ENCODE measurements at places on chromosomes 1 and 21.
A peak's percentile ranks its signal among the peaks of the same experiment; 100 is the strongest.

GRCh38 chr1:33338440-33339211 lies 17.7 kb upstream of the A3GALT2 start:
- no peak for DNase-seq

DNA sequence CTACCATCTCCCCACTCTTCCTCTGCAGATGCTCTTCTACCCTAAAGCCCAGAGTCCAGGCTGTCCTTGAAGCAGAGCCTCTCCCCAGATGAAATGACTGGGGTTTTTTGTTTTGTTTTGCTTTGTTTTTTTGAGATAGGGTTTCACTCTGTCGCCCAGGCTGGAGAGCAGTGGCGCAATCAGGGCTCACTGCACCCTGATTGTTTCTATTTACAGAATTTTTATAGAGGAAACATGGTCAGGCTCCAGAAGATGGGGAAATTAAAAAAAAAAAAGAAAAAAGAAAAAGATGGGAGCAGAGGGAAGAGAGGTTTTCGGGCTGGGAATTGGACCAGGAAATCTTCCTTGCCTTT lies 43.7 kb upstream of the ZNF281 start:
- DNase-seq = no peak

DNA sequence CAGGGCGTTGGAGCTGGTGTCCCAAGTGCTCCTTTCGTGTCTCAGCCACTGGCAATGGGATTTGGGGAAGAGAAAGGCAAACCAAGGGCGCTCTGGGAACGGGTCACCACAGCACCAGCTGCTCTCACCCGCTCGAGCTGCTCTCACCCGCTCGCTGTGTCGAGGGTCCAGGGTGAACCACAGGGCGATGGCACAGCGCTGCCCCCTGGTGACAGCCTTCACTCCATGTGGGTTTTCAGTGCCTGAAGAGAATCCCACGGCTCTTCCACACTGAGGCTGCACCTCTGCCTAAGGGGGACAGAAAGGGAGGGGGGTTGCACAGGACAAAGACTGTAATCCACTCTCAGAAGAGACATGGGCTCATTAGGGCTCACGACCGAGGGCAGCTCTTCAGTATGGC lies 7.1 kb upstream of the CLDN19 start:
- peak; percentile 14 for DNase-seq

- no peak for DNase-seq
Observed at GRCh38 chr1:65189576-65190115, 41.6 kb downstream of the AK4 start.

DNA sequence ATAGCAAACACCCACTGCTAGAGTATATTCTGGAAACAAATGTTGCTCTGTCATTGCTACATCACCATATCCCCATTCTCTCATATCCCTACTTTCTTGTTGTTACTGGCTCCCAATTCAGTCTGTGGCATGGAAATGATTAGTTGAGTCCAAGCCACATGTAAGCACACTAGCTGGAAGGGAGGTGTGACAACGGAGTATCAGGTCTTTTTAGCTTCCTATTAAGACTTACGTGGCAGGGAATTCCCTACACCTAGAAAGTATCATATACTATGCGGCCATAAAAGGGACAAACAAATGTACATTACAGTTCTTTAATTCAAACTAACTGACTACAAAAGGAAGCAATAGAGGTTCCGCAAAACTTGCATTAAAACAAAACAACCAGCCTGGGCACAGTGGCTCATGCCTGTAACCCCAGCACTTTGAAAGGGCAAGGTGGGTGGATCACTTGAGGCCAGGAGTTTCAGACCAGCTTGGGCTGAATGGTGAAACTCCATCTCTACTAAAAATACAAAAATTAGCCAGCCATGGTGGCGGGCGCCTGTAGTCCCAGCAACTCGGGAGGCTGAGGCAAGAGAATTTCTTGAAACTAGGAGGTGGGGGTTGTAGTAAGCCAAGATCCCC lies 48.6 kb downstream of the INTS7 start:
- DNase-seq = no peak

DNA sequence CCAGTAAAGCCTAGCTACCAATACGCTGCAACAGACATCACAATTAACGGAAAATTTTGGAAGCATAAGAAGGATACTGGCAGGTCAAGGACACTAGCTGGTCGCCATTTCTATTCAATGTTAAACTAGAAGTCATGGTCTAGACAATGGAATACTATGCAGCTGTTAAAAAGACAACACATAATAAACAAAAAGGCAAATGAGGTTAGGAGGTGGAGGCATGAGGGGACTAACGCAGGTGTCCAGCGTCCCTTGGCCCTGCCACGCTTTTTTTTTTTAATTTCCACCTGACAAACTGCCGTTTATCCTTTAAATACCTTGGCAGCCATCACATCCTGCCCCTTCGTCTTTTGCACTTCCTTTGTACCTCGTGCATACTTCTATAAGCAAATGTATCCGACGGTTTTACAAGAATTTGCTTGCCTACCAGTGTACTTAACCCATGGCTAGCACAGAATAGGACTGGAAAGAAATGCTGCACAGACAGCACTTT lies 698 bp upstream of the SLC22A15 start:
- DNase-seq = no peak

DNA sequence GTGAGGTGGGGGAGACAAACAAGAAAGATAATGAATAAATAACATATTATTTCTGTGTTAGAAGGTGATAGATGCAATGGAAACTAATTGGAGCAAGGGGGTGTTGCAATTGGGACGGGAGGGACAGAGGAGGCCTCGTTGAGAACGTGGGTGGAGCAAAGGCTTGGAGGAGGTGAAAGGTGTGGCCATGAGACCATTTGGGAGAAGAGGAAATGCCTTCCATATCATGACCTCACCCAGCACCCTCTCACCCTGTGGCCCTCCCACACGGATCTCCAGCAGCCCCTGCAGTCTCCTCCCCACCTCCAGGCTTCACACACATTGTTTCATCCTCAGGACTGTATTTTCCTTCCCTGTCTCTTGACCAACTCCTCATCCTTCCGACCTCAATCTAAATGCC lies 85.3 kb upstream of the ARHGAP29 start:
- DNase-seq = no peak

DNA sequence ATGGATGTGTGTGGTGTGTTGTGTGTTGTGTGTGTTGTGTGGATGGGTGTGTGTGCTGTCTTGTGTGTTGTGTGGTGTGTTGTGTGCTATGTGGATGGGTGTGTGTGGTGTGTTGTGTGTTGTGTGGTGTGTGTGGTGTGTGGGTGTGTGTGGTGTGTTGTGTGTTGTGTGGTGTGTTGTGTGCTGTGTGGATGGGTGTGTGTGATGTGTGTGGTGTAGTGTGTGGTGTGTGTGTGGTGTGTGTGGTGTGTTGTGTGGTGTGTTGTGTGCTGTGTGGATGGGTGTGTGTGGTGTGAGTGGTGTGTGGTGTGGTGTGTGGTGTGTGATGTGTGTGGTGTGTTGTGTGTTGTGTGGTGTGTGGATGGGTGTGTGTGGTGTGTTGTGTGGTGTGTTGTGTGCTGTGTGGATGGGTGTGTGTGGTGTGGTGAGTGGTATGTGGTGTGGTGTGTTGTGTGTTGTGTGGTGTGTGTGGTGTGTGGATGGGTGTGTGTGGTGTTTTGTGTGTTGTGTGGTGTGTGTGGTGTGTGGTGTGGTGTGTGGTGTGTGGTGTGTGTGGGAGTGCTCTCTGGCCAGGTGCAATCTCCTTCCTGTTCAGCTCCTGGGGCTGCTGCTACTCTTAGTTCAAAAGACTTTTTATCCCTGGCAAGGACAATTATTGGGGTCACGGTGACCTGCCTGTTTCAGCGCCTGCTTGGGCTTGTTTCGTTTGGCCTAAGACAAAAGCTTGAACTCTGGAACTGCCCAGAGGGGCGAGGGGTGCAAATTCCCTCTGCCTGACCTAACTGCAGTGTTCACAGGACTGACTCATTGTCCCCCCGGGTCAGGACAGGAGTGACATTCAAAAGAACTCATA lies 101.1 kb downstream of the UBIAD1 start:
- no peak for DNase-seq

DNA sequence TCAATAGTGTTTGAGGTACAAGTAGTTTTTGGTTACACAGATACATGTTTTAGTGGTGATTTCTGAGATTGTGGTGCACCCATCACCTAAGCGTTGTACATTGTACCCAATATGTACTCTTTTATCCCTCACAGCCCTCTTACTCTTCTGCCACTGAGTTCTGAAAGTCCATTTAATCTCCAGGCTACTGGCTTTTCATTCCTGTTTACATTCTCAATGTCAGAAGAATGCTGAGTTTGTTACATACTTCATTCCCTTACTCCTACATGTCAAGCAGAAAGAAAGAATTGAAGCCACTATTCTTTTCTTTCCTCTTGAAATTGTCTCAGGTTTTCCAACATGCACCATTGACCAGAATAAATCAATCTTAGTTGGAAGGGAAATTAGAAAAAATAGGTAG lies 1565.9 kb downstream of the PLA2G4A start:
- DNase-seq = no peak

DNA sequence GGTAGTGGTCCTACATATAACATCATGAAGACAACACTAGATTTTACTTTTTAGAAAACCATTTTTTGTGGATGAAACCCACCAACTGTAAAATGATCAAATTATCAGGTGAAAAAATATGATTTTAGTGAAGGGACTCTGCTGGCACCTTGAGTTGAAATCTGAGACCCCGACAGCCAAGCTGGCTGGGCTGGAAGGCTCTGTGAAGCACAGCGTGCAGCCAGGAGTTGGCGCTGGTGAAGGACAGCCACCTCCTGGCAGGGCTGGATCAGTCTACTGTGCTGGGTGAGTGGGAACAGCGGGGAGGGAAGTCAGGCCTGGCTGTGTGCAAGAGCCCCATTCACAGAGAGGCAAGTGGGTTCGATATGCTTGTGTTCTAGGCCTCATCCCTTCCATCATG lies 47.9 kb downstream of the DDAH1 start:
- DNase-seq = no peak

GRCh38 chr1:81714636-81715035 lies 86.1 kb upstream of the ADGRL2 start:
- DNase-seq = no peak

- DNase-seq = no peak
Observed at GRCh38 chr1:160032165-160032820, 503 bp upstream of the PIGM start.

- DNase-seq = no peak
Observed at GRCh38 chr1:38905985-38906384, 24.6 kb upstream of the GJA9 start.

DNA sequence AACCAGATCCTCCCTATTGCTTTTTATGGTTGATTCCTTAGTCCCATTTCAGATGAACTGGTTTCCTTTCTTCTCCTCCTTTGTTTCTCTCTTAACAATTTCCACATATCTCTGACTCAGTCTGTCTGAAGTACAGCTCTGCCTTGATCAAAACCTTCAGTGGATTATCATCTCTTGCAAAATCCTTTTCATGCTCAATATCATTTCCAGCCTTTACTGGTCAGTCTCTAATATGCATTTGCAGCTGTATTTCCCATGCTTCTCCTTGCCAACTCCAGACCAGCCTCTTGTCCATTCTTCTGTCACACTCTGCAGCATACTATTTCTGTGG lies 72.2 kb downstream of the SNX7 start:
- DNase-seq = no peak

- no peak for DNase-seq
Observed at GRCh38 chr1:205680073-205680851, at the start of gene SLC45A3. Gene SLC45A3, minus strand, starts transcription at chr1:205680509. Its CDS starts 15,853 bp downstream, at chr1:205664656.

DNA sequence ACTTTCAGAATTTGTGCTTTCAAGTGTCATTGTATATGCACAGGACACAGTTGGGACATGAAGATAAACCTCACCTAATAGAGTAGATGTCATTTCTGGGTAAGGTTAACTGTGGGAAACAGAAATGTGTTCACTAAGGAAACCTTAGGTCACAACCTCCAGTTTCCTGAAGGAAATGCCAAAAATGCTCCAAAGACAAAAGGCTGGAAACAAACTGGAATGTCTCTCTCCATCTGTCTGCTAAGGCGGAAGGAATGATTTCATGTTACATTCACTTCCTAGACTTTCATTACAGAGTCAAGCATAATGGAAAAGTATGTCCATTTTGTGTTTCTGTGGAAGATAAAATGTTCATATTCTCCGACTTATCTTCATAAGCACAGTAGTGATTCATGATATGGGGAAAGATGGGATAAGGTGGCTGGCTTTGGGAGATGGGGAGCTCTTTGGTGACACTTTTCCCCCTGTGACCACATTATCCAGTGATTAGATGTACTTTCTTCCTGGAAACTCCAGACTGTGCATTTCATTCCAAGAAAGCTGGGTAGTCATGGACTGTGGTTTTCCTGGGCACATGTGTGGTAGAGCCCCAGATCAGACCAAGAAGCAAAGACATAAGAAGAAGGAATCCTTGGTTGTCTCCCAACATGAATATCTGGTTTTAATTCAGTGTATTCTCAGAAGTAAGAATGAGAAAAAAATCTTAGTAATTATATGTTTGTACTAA lies 5.7 kb downstream of the S1PR1 start:
- no peak for DNase-seq

- no peak for DNase-seq
Observed at GRCh38 chr21:18518054-18518481, 114.5 kb upstream of the TMPRSS15 start.

DNA sequence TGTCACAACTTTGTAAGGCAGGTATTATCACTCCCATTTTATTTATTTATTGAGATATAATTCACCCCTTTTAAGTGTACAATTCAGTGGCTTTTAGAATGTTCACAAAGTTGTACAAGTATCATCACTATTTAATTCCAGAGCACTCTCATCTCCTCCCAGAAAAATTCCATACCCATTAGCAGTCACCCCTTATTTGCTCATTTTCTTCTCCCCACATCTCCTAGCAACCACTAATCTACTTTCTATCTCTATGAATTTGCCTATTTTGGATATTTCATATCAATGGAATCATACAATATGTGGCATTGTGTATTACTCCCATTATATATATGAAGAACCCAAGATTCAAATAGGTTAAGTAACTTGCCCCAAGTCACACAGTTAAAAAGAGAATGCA lies 7.0 kb downstream of the DSTYK start:
- DNase-seq = no peak

- DNase-seq = no peak
Observed at GRCh38 chr1:86491171-86491950, 22.6 kb downstream of the CLCA1 start.

DNA sequence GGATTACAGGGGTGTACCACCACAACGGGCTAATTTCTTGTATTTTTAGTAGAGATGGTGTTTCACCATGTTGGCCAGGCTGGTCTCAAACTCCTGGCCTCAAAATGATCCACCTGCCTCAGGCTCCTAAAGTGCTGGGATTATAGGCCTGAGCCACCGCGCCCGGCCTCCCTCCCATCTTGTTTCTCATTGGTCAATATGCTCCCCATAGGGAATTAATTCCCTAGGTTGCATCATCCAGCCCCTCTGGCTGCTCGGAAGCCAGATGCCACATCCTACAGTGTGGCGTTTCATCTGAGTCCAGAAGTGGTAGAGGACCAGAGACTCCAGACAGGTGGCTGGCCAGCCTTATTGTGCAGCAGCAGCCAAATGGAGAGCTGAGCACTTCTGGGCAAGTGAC lies 11.5 kb upstream of the VASH2 start:
- DNase-seq = no peak

- no peak for DNase-seq
Observed at GRCh38 chr1:165562571-165562970, 18.8 kb downstream of the LRRC52 start.

DNA sequence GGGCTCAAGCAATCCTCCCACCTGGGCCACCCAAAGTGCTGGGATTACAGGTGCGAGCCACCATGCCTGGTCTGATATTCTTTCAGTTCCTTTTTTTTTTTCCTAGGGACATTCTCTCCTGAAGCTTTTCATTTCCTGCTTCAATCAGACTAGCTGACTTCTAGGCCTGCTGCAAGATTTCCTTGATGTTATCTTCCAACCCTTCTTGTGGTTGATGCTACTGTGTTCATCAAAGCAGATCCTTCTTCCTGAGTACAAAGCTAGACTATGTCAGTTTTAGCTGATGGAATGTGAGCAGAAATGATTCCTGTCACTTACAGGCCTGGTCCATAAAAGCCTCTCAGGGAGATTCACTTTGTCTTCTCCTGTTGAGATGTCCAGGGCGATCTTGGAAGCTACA lies 146.4 kb downstream of the CDC7 start:
- DNase-seq = no peak
